Mesenteric fat pad (tissue), 1 donor: ENCODE measurements at places on chromosomes 1 and 21. TPM values are rescaled to one million over a fixed set of nuclear protein-coding genes. Genes with fewer than 3 reads are reported as not detected.
A peak's percentile ranks its signal among the peaks of the same experiment; 100 is the strongest.

- DNase-seq: no peak
Measured at GRCh38 chr1:16351456-16351993, 755 bp downstream of the FBXO42 start.

DNA sequence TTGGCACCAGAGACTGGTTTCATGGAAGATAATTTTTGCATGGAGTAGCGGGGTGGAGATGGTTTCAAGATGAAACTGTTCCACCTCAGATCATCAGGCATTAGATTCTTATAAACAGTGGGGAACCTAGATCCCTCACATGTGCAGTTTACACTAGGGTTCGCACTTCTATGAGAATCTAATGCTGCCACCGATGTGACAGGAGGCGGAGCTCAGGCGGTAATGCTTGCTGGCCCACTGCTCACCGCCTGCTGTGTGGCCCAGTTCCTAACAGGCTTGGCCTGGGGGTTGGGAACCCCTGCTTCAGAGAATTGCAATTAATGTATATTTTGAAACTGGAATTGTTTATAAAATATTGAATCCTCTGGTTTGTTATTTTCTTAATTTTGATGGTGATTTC lies 92.1 kb downstream of the NRIP1 start:
- DNase-seq: no peak

- DNase-seq: no peak
Measured at GRCh38 chr1:11862890-11863289, 4.1 kb upstream of the NPPB start.

- peak; percentile 79 for DNase-seq
Measured at GRCh38 chr1:54559111-54559548, 11.1 kb downstream of the ACOT11 start.

GRCh38 chr21:45556645-45557615 lies 14.7 kb upstream of the SLC19A1 start:
- peak; percentile 88 for DNase-seq

- DNase-seq: no peak
Measured at GRCh38 chr1:46404482-46405196, 10.5 kb downstream of the FAAH start.

GRCh38 chr1:44621841-44622286 lies 52.4 kb downstream of the TMEM53 start:
- no peak for DNase-seq

The CFH gene
- 72.7 TPM for total RNA-seq

The TFAP2E gene
- total RNA-seq: 1.2 TPM

The AIRE gene
- total RNA-seq: not detected

The CACNA1S gene
- total RNA-seq: not detected

The TNFRSF4 gene
- total RNA-seq: 10.7 TPM
